ENCODE measurements at places on chromosomes 12 and 14. TPM values are rescaled to one million over a fixed set of nuclear protein-coding genes. Genes with fewer than 3 reads are reported as not detected.

Gene EXOC3L4
- 2.6 TPM for total RNA-seq

Gene KRT5
- not detected for total RNA-seq

Gene SYNDIG1L
- not detected for total RNA-seq

Gene TTC9
- total RNA-seq, result 0.49 TPM

Gene KRT73
- not detected for total RNA-seq

Gene ACVRL1
- 0.36 TPM for total RNA-seq

Gene KRT82
- total RNA-seq, result not detected

Gene AICDA
- total RNA-seq, result not detected

Gene TSHR
- total RNA-seq, result not detected

- DNase-seq, result no peak
These were observed 424.2 kb downstream of the ETNK1 start for GRCh38 chr12:23049180-23049579.

- no peak for DNase-seq
These were observed 880.0 kb downstream of the SLC16A7 start for GRCh38 chr12:60475825-60476224.

- DNase-seq, result no peak
These were observed 57.5 kb downstream of the MSRB3 start for GRCh38 chr12:65335981-65336380.

DNA sequence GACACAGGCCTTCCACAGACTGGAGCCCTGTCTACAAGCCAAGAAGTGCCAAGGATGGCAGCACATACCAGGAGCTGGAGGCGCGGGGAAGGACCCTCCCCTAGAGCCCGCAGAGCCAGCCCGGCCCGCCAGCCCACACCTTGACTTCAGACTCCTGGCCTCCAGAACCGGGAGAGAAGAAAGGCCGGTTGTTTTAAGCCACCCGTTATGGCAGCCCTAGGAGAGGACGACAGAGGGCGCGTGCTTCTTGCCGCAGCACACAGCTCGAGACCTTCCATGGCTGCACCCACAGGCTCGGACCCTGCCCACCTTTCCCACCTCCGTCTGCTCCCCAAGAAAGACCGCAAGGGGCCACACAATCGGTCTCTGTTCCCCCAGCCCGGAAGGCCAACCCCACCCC is 53.7 kb downstream of the RNF34 start:
- DNase-seq, result no peak

DNA sequence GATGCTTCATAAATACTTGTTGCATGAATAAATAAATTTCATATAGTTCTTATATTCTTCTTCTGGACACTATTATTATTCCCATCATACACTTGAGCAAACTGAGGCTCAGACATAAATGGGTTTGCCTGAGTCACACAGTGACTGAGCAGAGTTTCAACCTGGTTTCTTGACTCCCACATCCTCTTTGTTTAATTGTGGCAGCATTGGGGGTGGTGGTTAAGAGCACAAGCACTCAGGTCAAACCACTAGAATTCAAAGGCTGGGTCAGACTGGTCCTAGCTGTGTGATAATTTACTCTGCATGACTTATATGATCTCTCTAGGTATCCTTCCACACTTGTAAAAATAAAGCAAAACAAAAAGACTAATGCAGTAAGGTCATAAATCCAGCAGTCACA is 274.9 kb upstream of the SRRM4 start:
- no peak for DNase-seq

DNA sequence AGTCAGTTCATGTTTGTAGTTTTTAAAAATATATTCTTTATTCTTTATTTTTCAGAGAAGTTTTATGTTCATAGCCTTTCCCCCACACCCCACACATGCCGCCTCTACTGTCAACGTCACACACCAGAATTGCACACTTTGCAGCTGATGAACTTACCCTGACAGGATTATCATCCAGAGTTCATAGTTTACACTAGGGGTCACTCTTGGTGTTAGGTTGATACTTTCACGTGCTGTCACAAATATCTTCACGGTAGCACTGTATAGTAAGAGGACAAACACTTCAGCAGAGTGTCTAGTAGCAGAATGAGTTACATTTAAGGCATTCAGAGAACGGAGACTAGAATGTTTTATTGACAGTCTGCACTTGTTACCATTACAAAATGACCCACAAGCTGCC is 5.1 kb downstream of the DPPA3 start:
- no peak for DNase-seq

GRCh38 chr12:56382611-56383010 is 20.0 kb upstream of the APOF start:
- DNase-seq, result no peak

GRCh38 chr12:103350116-103350515 is 145.7 kb downstream of the C12orf42 start:
- DNase-seq, result no peak

DNA sequence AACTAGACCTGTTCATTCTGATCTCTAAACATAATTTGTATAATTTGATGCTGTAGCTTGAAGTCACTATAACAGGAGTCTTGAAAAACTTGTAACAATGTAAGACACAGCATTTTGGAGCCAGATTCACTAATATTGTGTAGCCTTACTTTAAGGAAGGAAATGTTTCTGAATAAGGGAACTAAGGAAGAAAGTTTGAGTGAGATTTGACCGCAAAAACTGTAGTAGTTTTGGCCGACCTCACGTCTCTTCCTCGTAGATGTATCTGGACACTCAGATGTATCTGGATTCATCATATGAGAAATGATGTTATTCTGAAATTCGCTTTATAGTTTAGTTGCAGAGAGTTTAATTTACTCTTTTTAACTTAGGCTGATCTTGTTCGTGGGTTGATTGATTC is 13.9 kb upstream of the DNAH10 start:
- DNase-seq, result no peak

GRCh38 chr12:291153-291723 is 28.6 kb upstream of the SLC6A13 start:
- DNase-seq, result no peak

DNA sequence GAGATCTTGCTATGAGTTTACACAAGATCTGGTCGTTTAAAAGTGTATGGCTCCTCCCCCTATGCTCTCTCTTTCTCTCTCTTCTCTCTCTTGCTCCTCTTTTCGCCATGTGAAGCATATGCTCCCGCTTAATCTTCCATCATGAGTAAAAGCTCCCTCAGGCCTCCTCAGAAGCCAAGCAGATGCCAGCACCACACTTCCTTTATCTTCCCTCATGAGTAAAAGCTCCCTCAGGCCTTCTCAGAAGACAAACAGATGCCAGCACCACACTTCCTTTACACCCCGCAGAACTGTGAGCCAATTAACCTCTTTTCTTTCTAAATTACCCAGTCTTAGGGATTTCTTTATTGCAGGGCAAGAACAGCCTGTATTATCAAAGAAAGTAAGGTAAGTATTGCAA is 152.4 kb downstream of the SEC23A start:
- no peak for DNase-seq

GRCh38 chr14:104933746-104934733 is 9.4 kb downstream of the PLD4 start:
- DNase-seq, result no peak

GRCh38 chr12:110545812-110546211 is 37.3 kb downstream of the PPTC7 start:
- DNase-seq, result no peak

- no peak for DNase-seq
These were observed 137.3 kb downstream of the SUDS3 start for GRCh38 chr12:118513611-118514010.

GRCh38 chr14:96811985-96812667 is 14.9 kb downstream of the VRK1 start:
- no peak for DNase-seq

GRCh38 chr14:87386524-87386923 is 606.5 kb downstream of the GALC start:
- DNase-seq, result no peak

GRCh38 chr12:123351349-123351748 is 13.3 kb downstream of the SBNO1 start:
- DNase-seq, result no peak

DNA sequence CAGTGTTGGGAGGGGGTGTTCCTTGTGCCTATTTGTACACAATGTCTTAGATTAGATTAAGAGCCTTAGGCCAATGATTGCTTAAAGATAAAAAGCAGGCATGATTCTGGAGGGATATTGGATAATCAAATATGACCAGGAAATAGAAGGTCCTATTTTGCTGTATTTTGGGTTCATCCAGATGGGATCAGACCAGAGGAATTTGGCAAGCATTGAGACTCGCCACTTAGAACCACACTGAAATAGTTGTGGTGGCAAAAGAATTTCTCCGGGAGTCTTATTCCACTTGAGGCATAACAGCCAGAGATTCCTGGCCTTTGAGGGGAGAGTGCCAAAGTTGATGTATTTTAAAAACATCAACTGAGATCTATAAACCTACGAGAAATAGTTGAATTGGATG is 327.2 kb downstream of the RAD51B start:
- no peak for DNase-seq

DNA sequence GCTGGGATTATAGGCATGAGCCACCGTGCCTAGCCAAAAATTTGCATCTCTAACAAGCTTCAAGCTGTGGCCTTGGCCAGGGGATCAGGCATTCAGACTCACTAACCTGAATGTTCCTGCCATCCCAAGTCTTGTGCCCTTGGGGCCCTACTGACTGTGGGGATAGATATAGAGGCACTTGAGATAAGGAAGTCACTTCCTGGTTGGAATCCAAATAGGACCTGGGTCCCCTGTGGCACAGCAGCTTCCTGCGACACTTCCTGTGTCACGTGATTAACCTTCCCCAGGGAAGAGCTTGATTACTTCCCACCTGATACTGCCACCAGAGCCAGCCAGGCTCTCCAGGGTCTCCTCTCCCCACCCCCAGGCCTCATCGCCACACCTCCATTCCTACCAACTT is 128.2 kb downstream of the BCL11B start:
- no peak for DNase-seq

DNA sequence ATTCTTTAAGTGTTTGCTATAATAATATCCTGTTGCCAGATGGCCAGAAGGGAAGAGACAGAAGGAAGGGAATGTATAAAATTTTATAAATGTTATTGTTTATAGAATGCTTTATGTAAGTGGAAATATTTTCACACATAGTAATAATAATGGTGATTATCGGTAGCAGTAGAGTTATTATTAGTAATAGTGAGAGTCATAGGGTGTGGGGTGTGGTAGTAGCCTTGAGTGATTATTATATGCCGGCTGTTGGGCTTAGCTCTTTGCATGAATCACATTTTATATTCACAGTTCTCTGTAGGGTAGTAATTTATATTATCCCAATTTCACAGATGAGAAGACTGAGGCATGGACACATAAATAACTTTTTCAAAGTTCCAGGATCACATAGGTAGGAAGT is 391.4 kb downstream of the C12orf75 start:
- DNase-seq, result no peak

- DNase-seq, result no peak
These were observed 120.9 kb downstream of the FOXA1 start for GRCh38 chr14:37474191-37474590.

DNA sequence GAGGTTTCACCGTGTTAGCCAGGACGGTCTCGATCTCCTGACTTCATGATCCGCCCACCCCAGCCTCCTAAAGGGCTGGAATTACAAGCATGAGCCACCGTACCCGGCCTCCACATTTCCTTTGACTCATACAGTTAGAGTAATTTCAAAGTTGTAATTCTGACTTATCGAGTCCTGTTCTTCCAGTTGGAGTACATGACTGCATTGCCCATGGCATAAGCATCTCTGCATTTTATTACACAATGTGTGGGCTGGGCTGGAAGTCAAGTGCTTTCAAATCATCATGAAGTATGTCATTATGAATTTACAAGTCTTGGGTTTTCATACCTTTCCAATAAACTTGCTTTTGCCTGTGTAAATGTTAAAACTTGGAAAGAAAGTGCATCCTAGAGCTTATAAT is 1295.7 kb upstream of the FLRT2 start:
- no peak for DNase-seq

DNA sequence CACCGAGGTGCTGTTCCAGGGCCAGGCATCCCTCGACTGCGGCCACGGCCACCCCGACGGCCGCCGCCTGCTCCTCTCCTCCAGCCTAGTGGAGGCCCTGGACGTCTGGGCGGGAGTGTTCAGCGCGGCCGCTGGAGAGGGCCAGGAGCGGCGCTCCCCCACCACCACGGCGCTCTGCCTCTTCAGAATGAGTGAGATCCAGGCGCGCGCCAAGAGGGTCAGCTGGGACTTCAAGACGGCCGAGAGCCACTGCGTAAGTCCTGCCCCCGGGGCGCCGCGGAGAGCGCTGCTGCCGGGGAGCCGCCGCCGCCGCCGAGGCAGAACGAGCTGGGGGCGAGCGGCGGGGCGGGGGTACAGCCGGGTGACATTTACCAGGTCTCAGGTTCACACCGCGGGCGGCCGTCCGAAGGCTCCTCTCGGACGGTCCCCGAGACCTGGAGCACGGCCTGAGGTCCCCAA is 1.4 kb downstream of the PLXNC1 start:
- no peak for DNase-seq

GRCh38 chr12:98275131-98275475 is 240.3 kb upstream of the TMPO start:
- DNase-seq, result no peak

Data from Panc1 (cell line).